ENCODE measurements at places on chromosomes 11 and 22.

GRCh38 chr11:66914505-66914904, 43.7 kb downstream of the PC start:
- no peak for DNase-seq

GRCh38 chr11:11937433-11937832, 71.0 kb downstream of the DKK3 start:
- no peak for DNase-seq

DNA sequence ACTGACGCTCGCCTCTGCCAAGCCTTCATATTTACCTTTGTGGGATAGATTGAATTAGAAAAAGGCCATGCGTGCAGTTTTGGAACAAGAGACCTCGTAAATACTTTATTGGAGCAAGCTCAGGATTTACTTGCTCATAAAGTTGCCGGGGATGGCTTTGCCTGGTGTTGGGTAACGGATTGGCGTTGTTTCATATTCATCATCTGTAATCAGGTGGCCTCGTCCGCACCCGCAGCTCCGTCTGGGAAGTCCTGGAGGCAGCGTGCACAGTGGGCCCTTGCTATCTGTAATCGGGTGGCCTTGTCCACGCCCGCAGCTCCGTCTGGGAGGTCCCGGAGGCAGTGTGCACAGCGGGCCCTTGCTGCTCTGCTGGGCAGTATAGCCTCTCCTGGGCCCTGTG, 1209.3 kb downstream of the BRD1 start:
- DNase-seq, result no peak

- DNase-seq, result no peak
These were observed 40.8 kb downstream of the PGM2L1 start for GRCh38 chr11:74357449-74357848.

DNA sequence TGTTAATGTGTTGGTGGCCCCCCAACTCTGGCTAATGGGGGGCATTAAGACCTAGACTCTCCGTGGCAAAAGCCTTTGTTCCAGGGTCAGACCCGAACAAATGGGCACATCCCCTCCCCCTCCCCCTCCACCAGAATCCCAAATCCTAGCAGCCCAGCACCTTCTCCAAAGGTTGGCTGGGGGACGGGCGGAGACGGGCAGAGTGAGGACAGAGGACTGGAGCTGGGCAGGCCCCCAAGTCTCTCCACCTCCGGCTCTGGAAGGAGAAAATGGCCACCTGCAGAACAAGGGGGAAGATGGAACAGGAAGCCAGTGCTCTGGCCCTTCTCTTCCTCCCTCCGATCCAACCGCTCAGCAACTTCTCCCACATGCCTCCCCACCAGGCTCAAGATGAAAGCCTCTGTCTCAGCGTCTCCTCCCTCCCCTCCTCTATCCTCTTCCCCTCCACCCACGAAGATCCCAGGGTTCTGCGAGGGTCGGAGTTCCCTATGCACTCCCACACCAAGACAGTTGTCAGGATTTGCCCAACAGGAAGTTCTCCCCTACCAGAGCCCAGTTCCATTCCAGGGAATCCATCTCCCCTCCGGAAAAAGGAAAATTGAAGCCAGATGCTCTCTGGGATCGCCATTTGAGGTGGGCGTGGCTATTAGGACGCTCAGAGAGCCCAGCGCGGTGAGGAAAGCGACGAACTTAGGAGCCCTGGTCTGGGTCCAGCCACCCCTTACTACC, 20.1 kb downstream of the ADA2 start:
- no peak for DNase-seq

DNA sequence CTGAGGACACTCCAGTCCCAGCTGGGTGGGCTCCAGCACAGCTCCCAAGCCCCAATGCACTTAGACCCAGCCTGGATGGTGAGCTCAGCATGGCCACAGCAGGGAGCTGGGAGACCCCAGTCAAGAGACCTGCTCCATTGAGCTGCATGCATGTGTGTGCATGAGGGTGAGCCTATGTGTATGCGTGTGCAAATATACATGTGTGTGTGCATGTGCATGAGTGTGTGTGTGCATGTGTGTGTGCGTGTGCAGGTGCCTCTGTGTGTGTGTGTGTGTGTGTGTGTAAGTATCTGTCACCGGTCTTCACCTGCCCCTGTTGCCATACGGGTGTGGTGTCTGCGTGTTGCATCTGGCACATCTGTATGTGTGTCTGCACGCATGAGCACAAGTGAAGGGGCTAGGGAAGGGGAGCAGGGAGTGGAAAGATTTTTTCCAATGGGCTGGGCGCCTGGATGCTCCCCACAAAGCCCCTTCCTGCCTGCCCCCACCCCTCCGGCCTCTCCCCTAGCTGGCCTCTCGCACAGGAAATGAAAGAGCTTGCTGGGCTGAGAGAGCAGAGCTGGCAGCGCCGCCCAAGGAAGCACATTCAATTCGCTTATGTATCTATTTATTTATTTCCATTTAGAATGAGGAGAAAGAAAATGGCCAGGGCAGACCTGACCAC, 4.1 kb downstream of the TSPAN32 start:
- DNase-seq, result peak; percentile 62

- DNase-seq, result no peak
These were observed 16.2 kb upstream of the ESAM start for GRCh38 chr11:124778281-124778680.

- peak; percentile 52 for DNase-seq
These were observed 503.8 kb downstream of the BRD1 start for GRCh38 chr22:49323751-49324415.

- no peak for DNase-seq
These were observed 25.5 kb downstream of the MYBPC3 start for GRCh38 chr11:47327025-47327424.

- DNase-seq, result no peak
These were observed 28.7 kb downstream of the C11orf58 start for GRCh38 chr11:16767137-16767536.

DNA sequence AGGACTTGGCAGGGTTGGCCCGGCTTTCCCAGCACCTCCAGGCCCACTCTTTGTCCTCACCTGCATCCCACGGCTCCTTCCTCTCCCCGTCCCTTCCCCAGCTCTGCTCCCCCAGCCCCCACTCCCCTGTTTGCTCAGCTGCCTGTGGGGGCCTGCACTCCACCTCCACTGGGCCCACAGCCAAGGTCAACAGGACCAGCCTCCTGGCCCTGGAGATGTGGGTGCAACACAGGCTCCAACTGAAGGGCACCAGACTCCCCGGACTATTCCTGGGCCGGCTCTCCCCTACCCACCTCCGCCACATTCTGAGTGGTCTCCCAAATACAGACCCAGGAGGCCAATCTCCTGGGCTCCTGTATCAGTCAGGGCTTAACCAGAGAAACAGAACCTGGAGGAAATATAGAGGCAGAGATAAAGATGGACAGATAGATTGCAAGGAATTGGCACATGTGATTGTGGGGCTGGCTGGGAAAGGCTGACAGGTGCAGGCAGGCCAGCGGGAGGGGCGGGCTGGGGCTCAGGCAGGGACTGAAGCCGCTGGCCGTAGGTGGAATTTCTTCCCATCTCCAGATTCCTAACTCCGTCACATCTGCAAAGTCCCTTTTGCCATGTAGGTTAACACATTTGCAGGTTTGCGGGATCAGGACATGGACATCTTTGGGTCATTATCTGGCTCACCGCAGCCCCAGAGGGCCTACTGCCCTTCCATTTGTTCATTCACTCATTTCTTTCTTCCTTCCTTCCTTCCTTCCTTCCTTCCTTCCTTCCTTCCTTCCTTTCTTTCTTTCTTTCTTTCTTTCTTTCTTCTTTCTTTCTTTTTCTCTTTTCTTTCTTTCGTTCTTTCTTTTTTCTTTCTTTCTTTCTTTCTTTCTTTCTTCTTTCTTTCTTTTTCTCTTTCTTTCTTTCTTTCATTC, 45.8 kb upstream of the MYH9 start:
- DNase-seq, result peak; percentile 80

- DNase-seq, result no peak
These were observed 42.3 kb downstream of the GRAMD1B start for GRCh38 chr11:123472236-123472935.

DNA sequence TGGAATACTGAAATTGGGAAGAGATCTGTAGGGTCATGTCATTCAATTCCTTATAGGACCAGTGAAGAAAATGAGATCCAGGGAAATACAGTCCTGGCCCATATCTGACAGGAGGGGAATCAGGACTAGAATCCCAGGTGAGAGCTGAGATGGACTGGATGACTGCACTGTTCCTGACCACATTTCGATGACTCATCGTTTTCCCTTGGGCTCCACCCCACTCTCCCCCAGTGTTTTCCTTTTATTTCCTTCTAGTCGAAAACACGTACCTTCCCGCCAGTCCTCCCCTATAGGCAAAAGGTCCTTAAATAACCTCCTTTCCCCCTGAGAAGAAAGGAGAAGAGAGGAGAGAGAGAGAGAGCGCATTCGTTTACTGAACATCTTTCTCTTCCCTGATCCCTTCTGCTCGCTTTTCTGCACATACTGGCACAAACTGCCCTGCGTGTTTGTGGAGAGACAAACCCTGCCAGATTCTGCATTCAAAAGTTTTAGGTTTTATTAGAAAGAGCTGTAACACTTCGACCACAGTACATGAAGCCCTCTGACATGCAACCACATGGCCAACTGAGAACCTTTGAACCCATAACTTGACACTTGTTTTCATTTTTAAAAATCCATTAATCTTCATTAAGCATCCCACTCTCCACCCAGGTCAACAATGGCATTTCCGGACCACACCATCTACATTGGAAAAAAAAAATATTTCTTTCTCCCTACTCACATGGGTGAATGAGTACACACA, 565.7 kb downstream of the METTL15 start:
- no peak for DNase-seq

- DNase-seq, result peak; percentile 52
These were observed 2.0 kb upstream of the NRXN2 start for GRCh38 chr11:64724863-64725532.

GRCh38 chr11:111372538-111372937, 6.5 kb downstream of the POU2AF1 start:
- DNase-seq, result no peak

DNA sequence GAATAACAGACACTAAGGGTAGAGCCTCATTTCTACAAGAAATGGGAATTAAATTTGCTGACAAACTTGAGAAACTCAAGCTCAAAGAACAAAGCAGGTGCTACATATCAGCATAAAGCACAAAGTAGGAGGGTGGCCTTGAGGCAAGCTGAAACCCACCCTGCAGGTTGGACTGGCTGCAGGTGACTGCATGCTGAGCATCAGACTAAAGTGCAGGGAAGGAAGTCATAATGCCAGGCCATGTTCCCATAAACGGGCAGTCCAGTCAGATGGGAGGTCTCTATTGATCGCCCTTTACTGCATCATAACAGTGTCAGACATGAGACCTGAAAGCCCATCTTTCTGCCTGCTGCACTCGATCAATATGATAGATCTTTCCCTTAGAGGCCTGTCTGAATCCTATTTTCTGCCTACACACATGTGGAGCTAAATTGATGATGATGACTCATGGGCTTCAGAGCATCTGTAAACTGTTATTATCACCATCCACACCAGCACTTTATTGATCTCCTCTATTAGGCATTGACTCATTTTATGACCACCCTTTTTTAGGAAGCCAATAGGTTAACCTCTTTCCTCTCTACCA, 224.5 kb upstream of the DDI1 start:
- DNase-seq, result no peak

DNA sequence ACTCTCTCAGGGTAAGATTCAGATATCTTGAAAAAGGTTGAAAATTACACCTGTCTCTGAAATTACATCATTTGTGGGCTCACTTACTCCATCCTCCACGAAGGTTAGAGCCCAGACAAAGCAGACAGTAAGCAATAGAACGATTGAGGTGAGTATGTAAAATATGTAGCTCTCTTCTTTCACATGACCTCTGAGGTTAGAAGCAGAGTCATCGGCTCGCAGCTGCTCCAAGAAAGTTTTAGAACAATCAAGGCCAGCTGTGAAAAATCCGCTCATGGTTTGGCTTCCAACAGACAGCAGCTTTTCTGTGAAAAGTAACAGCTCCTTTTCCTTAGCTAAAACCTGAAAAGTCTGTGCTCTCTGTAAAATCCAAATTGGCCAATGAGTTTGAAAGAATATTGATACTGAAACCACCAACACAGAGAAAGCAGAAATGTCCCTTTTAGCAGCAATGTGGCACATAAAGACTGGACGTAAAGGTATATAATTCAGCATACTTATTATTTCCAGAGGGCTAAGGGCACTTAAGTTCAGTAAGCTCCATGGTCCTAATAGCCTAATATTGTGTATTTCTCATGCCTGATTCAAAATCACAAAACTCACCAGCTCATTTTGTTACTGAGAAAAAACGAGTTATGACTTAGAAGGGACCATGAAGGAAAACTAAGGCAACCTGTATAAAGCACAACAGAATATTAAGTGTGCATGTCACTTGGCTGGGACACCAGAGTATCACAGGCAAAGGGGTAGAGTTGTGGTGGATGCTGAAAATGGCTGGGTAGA, 78.2 kb downstream of the FAM76B start:
- DNase-seq, result no peak

- no peak for DNase-seq
These were observed 108.9 kb upstream of the NCAM1 start for GRCh38 chr11:112852143-112852866.

- no peak for DNase-seq
These were observed 10.4 kb upstream of the TUB start for GRCh38 chr11:8070417-8071115.

DNA sequence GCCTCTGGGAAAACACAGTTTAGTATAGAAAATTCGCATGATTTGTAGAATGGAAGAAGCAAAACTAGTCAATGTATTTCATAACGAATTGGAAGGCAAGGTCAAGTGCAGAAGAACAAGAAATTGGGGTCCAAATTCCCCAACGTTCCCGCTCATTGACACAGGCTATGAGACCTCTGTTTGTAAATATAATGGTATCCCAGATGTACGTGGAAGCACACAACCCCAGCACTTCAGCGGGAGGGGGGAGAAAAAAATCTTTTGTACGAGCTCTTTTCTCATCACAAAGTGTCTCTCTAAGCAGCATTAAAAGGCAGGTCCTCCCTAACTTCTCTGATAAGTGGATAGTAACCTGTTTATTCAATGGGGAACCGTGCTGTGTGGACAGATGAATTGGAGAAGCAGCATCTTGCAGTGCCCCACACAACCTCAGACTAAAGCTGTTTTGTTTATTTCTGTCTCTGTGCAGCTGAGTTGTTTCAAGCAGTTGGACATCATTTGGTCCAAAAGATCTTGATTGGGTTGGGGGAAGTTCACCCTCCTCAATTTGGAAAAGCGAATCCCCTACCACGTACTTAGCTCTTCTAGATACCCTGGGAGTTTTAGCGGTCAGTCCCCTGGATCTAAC, 1.1 kb upstream of the GAB2 start:
- no peak for DNase-seq

- no peak for DNase-seq
These were observed 217.7 kb downstream of the HIPK3 start for GRCh38 chr11:33474866-33475265.

DNA sequence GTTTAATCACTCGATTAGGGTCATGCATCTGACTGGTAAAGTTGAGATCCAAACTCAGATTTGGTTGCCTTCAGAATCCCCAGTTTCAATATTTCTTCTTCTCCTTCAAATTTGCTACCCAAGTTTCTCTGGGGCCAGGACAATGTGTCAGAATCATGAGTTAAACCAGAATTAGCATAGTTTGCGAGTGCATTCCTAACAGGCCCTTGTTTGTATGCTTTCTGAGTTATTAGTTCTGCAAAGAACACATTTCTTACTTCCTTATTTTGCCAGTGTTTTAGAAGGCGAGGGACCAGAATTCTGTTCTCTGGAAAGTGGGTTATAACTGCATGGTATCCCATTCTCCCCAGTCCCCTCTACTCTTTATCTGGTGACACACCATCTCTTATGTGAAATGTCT, 112.0 kb downstream of the ARL14EP start:
- no peak for DNase-seq
